CD8-positive, alpha-beta memory T cell (primary cell): ENCODE measurements at places on chromosomes 3 and 15. TPM values are rescaled to one million over a fixed set of nuclear protein-coding genes. Genes with fewer than 3 reads are reported as not detected.

- no peaks in the 10 kb centered on the region for H3K27me3 ChIP-seq
- no peaks in the 10 kb centered on the region for H3K36me3 ChIP-seq
- DNase-seq, result no peak
- H3K4me1 ChIP-seq, result peaks cover 12% of the 10 kb centered on the region
- H3K27ac ChIP-seq, result no peak overlapping the region
- no peak overlapping the region for H3K4me3 ChIP-seq
Observed at GRCh38 chr15:80918196-80918783, 71.3 kb downstream of the MESD start.

DNA sequence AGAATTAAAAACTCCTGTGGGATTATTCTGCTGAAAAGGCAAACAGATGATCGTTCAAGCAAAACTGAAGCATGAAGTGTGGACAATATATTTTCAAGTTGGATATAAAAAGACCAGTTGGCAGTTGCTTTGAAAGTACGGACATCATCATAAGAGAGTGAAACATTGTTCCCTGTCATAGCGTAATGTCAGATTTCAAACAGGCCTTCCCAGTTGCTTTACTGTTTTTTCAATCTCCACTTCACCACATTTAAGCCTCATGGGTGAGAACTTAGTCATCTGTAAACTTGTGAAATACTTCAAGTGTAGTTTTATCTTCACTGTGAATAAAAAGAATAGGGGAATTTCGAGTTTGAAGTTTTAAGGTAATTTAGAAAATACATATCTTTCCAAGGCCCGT is 435.1 kb upstream of the CNTN3 start:
- no peaks in the 10 kb centered on the region for H3K27me3 ChIP-seq
- no peak for DNase-seq
- no peaks in the 10 kb centered on the region for H3K4me1 ChIP-seq
- no peak overlapping the region for H3K4me3 ChIP-seq

- no peaks in the 10 kb centered on the region for H3K27me3 ChIP-seq
- no peaks in the 10 kb centered on the region for H3K4me1 ChIP-seq
- no peak overlapping the region for H3K27ac ChIP-seq
- H3K4me3 ChIP-seq, result no peak overlapping the region
- no peaks in the 10 kb centered on the region for H3K36me3 ChIP-seq
- no peak for DNase-seq
Observed at GRCh38 chr3:193872265-193872753, 263.6 kb upstream of the HES1 start.

Gene SLC22A13
- total RNA-seq, result 0.28 TPM

Gene ZNF662
- total RNA-seq, result 1.1 TPM

- H3K27me3 ChIP-seq, result no peaks in the 10 kb centered on the region
- no peak overlapping the region for H3K4me3 ChIP-seq
- H3K27ac ChIP-seq, result no peak overlapping the region
- DNase-seq, result no peak
- H3K4me1 ChIP-seq, result no peaks in the 10 kb centered on the region
Observed at GRCh38 chr15:86903642-86904421, 824.2 kb downstream of the AGBL1 start.

GRCh38 chr3:98743071-98743470 is 20.1 kb upstream of the ST3GAL6 start:
- no peak for DNase-seq
- no peaks in the 10 kb centered on the region for H3K36me3 ChIP-seq
- no peaks in the 10 kb centered on the region for H3K4me1 ChIP-seq
- no peak overlapping the region for H3K27ac ChIP-seq
- H3K27me3 ChIP-seq, result no peaks in the 10 kb centered on the region

DNA sequence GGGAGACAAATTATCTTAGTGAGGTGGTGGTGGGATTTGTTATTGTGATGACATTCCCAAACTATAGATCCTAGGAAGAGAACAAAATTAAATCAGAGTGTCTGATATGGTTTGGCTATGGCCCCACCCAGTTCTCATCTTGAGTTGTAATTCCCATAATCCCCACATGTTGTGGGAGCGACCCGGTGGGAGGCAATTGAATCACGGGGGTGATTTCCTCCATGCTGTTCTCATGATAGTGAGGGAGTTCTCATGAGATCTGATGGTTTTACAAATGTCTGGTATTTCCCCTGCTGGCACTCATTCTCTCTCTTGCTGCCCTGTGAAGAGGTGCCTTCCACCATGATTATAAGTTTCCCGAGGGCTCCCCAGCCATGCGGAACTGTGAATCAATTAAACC is 62.0 kb downstream of the RPL22L1 start:
- H3K36me3 ChIP-seq, result no peaks in the 10 kb centered on the region
- H3K4me3 ChIP-seq, result no peak overlapping the region
- no peaks in the 10 kb centered on the region for H3K27me3 ChIP-seq
- H3K27ac ChIP-seq, result no peak overlapping the region

DNA sequence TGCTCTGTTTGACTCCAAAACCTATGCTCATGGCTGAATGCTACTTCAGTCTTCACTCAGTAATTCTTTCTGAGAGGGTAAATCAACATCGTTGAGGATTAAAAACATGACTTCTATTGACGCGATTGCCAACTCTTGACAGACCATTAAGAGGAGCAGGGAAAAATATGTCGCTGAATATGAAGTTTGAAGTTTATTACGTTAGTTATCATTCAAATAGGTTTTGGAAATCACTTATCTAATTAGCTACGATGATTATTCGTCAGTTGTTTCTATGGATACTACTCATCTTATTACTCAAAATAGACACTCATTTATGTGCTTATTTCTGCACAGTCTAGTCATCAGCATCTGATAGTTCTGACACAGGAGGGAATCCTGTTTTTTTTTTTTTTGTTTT is 279.2 kb upstream of the TBL1XR1 start:
- H3K4me1 ChIP-seq, result no peaks in the 10 kb centered on the region
- DNase-seq, result no peak
- H3K36me3 ChIP-seq, result no peaks in the 10 kb centered on the region
- H3K27ac ChIP-seq, result no peak overlapping the region

Gene TNFSF10
- total RNA-seq, result 38.2 TPM
